K562 (cell line): ENCODE measurements at places on chromosomes 13 and 19.

DNA sequence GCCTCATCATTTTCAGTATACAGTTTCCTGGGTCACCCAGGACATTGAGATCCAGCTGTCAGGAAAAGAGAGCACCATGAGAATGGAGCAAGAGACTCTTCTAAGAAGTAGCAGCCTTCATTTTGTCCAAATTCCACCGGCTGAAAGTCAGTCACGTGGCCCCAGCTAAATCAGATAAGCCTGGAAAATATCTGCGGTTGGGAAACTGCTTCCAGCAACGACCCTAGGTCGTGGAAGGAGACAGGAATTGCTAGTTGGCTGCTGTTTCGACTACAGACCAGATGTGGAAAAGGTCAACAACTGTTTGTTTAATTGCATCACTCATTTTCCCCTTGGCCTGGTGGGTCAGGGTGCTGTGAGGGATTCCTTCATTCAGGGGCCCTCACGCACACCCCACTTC is 107.0 kb downstream of the ZNF536 start:
- no peak for DNase-seq
- H3K36me3 ChIP-seq: no peaks in the 10 kb centered on the region
- no peaks in the 10 kb centered on the region for H3K4me1 ChIP-seq
- H3K4me3 ChIP-seq: no peak overlapping the region
- H3K27me3 ChIP-seq: peaks cover 8% of the 10 kb centered on the region; the same call in 1 of the 2 replicates

DNA sequence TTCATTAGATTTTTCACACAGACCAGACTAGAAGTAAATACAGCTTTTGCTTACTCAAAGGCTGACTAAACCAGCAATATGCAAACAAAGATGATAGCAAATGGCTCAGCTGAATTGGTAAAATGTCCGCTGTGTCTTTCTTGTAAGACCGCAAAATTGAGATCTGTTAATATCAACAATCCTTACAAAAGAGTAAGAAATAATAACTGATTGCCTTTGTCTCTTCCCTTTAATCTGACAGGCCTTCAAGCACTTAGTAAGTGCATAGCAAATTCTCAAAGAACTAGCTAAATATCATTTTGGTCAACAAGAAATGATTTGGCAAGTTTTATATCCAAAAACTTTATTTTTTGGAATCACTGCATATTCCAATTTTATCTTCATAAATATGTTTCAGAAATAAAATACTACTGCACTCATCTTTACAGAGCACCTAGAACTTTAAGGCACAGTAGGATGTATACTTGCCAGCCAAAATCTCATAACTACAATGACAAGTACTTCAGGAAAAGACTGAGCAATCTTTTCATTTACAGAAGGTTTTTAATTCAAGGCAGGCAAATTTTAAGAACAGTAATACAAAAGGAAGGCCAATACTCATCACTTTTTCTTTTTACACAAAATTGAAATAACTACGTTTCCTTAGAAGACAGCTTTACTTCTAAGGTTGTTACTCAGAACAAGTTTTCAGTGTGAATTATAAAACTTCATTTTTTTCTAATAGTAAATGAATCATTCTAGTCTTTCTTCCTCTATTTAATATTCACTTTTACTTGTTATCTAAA is 1.1 kb downstream of the ELF1 start:
- peaks cover 14% of the 10 kb centered on the region; the same call in 1 of the 3 replicates for H3K36me3 ChIP-seq
- peak overlapping the region; percentile 53 for H3K4me3 ChIP-seq
- H3K27ac ChIP-seq: peak overlapping the region; percentile 86
- H3K27me3 ChIP-seq: no peaks in the 10 kb centered on the region

DNA sequence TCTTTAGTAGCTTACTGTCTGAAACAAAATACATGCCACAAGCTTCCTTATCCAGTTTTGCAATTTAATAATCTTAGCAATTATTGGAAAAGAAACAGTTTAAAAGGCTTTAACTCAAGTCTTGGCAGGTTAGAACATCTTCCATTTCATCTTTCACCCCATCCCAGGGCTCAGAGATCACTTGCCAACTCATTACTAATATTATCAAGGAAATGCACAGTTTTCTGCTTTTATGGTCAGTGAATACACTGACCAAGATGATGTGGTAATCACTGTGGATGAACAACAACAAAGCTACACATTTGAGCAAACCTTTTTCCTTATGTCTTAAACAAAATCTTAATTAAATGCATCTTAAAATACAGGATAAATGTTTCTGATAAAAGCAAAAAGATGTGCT is 48.0 kb upstream of the ITM2B start:
- no peaks in the 10 kb centered on the region for H3K4me1 ChIP-seq
- H3K4me3 ChIP-seq: no peak overlapping the region

DNA sequence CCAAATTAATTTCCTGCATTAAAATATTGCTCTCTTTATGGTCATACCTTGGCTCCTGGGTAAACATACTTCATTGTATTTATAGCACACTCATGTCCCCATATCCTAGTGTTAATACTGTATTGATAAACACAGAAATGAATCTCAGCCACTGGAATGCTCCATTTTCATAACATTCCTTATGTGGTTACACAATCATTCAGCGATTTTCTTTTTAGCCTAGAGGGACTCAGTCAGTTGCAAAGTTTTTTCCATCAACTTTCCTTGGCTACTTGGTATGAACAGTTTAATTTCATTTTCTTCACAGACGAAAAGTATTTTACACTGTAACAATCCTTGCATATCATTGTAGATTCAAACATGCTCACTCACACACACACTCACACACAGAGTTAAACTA is 471.5 kb downstream of the FGF14 start:
- H3K36me3 ChIP-seq: no peaks in the 10 kb centered on the region
- DNase-seq: no peak
- no peak overlapping the region for H3K27ac ChIP-seq
- no peaks in the 10 kb centered on the region for H3K27me3 ChIP-seq
- no peaks in the 10 kb centered on the region for H3K4me1 ChIP-seq
- H3K4me3 ChIP-seq: no peak overlapping the region
